Stimulated activated memory B cell treated with anti-CD40 and anti-IgM and Interleukin-4, amounts not matched to agents 10 μg/mL and 1 μg/mL and 100 μg/mL, for 72 hours (primary cell): ENCODE measurements at places on chromosomes 3 and 15.

GRCh38 chr3:194447161-194447560 lies 39.6 kb downstream of the ATP13A3 start:
- ATAC-seq = no peak

- ATAC-seq = no peak
Observed at GRCh38 chr15:29538044-29538443, 268.4 kb upstream of the NSMCE3 start.

DNA sequence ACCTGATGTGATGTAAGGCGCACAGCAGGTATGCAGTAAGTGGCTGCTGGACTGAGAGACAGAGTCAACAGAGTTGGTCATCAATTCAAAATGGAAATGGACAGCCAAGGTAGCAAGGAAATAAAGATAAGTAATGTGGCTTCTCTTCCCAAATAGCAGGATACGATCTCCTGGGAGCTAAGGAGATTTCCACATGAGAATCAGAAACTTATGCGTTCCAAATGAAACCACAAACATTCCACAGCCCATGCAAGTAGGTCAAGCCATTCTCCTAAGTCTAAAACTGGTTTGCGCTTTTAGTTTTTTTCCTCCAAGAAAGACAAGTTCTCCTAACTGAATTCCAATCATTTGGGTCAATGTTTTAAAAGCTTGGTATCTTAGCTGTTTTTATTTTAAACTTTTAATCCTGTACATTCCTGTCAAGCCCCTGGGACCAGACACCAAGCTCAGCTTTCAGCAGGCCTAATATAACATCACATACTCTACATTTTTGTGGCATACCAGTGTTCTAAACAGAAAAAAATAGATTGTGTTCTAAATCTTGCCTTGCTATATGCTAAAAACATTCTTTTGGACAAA lies 73.7 kb upstream of the TSPAN3 start:
- no peak for ATAC-seq

DNA sequence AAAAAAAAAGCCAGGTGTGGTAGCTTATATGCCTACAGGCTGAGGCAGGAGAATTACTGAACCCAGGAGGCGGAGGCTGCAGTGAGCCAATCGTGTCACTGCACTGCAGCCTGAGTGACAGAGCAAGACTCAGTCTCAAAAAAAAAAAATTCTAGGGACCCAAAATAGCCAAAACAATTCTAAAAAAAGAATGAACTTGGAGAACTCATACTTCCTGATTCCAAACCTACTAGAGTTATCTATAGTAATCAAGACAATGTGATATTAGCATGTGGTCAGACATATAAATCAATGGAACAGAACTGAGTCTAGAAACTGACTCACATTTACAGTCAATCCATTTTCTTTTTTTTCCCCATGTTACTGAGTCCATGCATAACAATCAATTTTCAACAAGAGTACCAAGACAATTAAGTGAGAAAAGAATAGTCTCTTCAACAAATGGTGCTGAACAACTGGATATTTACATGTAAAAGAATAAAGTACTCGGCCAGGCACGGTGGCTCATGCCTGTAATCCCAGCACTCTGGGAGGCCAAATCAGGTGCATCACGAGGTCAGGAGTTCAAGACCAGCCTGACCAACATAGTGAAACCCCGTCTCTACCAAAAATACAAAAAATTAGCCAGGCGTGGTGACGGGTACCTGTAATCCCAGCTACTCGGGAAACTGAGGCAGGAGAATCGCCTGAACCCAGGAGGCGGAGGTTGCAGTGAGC lies 11.9 kb downstream of the PRKAR2A start:
- no peak for ATAC-seq

- ATAC-seq = no peak
Observed at GRCh38 chr15:71288348-71288955, 173.2 kb downstream of the THSD4 start.

DNA sequence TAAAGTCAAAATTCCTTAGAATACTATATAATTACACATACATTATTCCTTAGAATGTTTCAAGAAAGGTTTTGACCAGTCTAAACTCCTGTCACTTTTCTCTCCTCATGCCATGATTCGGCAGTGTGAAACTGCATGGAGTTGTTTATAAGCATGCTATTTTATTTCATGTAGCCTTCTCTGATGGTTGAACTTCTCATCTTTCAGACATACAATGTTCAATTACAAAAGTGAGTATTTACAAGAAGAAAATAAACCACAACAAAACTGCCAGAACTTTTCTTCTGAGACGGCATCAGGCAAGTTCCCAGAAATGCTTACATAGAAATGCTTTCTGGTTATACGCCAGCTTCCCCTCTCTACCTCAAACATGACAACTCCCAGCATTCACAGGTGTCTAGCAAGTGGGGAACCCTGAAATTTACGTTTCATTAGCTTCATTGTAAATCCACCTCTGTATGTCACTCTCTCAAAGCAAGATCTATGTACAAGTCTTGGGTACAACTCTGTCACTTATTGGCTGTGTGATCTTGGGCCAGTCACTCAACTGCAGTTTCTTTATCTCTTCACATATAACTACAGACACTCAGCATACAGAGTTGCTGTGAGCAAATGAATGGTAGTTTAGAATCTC lies 42.7 kb downstream of the HDGFL3 start:
- no peak for ATAC-seq

- no peak for ATAC-seq
Observed at GRCh38 chr15:43872416-43873020, 45.7 kb downstream of the WDR76 start.

DNA sequence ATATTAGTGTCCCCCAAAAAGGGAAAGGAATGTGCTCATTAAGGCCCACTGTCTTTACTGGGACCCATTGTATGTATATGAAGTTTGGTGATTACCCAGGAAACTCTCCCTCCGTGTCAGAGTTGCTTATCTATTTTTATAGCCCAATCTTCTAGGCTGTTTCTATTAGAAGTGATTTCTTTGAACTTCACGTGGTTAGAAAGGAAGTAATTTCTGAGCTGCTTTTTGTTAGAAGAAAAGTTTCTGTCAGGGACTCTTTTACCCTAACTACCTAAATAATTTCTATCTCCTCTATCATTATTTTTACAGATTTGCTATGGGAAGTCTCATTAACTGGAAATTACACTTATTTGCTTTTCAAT lies 17.7 kb upstream of the SENP7 start:
- no peak for ATAC-seq

DNA sequence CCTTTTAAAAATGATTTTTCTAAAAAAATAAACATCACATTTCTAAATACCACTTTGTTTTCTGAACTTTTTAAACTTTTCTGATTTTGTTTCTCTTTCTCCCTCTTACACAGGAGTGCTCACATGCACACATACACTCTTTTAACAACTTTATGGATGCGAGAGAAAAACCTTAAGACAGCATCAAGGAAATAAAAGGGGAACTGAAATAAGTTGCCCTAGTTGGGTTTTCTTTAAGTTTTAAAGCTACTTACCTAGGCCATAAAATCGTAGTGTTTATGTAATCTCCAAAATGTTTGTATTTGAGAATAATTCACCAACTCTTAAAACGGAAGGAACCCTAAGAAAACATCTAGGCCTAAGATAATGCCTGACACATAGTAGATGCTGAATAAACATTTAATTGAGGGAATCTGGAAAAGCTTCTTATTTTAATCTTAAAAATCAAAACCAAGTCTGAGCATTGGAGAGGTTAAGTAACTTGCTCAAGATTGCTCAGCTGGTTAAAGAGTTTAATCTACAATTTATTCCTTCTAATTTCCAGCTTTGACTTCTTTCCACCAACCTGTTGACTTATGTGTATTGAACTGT lies 1.2 kb upstream of the BBX start:
- no peak for ATAC-seq

GRCh38 chr3:65936908-65937638 lies 101.6 kb downstream of the MAGI1 start:
- no peak for ATAC-seq

DNA sequence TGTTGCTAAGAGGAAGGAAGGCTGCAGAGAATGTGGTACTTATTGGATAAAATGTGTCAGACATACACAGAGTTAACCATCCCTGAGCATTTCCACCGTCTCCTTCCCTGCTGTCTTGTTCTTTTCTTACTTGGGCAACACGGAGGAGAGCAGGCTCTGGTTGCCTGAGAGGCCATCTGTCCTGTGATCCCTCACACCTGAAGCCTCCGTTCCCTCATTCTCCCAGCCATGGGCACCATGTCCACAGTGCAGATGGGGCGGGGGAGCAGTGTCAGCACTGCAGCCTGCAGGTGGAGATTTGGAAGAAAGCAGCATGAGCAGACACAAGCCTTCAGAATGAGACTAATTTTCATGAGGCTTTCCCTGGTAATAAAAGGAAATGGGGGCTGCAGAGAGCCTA lies 133.7 kb downstream of the CHCHD6 start:
- ATAC-seq = no peak

DNA sequence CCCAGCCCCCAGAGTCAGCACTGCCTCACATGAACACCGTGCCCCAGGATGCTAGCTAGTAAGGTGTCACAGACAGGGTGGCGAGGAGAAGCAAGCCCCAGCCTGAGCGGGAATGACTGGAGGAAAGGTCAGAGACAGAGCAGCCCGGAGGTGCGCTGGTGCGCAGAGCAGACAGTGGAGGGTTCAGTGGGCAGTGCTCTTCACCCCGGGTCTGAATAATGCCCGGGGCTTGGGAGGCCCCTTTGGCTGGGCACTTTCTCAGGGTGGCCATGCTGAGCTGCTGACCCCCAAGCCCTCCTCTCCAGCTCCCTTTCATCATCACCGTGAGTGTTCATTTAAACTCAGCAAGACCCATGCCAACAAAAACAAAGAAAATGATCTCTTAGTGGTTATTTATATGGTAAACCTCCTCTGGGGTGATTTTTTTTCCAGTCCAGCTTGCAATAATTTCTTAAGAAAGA lies 110.8 kb downstream of the VGLL4 start:
- no peak for ATAC-seq

GRCh38 chr3:195099951-195100785 lies 170.8 kb downstream of the XXYLT1 start:
- no peak for ATAC-seq

- no peak for ATAC-seq
Observed at GRCh38 chr3:140585828-140586227, 92.0 kb upstream of the TRIM42 start.

GRCh38 chr3:188218603-188219002 lies 64.6 kb downstream of the LPP start:
- no peak for ATAC-seq

GRCh38 chr3:144770915-144771351 lies 799.3 kb downstream of the DIPK2A start:
- peak; percentile 31 for ATAC-seq

DNA sequence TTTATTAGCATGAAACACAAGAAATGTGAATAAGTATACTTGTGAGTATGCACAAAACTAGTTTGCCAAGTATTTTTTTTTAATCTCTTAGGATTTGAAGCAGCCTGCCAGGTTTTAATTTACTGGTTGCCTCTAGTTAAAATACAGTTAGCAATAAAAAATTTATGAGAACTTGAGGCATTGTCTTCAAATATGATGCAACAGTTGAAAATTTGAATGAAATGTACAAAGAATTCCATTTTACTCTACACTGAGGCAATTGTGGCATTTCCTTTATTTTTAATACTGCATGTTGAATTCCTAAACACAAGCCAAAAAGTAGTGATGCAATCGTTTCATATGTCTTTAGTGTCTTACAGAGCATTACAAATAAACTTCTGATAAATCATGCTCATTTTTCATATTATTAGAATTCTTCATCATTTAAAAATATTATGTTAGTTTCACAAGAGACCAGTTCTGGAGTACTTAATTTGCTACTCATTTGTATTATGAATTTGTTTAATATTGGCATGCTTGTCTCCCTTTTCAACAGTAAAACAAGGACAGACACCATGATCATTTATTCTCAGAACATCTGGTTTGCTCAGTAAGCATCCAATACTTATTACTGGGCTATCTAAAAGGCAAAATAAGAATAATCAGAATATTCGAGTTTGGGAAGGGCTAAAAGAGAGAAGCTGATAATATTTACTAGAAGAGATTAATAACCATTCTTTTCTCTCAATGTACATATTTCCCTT lies 124.8 kb upstream of the PTX3 start:
- ATAC-seq = no peak

GRCh38 chr3:169218314-169218983 lies 445.1 kb downstream of the MECOM start:
- no peak for ATAC-seq

DNA sequence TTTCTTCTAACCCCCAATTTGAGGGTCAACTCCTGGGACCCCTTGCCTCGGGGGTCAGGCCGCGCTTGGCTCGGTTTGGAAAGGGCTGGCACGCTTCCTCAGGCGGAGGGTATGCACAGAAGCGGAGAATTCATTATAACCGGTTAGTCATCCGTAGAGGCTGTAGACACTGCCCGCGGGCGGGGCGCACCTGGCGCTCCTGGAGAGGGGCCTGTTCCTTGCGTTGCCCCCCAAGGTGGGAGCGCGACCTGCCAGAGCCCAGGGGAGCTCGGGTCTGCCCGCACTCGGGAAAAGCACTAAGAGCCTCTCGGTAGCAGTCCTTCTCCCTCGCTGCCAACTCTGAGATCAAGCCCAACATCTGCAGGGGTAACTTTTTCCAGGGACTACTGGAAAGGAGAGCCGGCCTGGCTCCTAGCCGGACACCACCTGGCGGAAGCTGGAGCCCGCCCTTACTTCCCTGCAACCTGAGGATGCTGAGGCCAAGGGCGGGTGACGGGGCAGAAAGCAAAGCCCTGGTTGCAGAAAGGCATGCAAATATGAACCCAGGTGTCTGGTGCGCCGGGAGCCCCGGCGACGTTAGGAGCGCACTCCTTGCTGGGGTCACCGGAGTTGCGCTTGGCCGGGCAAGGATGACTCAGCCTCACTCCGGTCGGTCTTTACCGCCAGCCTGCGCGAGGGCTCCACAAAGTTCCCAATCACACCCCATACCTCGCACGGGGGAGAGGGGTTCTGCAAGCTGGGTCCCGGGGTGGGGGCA lies 1.5 kb upstream of the CACNA2D3 start:
- ATAC-seq = peak; percentile 66

- no peak for ATAC-seq
Observed at GRCh38 chr15:41791547-41791937, 17.3 kb downstream of the MAPKBP1 start.

DNA sequence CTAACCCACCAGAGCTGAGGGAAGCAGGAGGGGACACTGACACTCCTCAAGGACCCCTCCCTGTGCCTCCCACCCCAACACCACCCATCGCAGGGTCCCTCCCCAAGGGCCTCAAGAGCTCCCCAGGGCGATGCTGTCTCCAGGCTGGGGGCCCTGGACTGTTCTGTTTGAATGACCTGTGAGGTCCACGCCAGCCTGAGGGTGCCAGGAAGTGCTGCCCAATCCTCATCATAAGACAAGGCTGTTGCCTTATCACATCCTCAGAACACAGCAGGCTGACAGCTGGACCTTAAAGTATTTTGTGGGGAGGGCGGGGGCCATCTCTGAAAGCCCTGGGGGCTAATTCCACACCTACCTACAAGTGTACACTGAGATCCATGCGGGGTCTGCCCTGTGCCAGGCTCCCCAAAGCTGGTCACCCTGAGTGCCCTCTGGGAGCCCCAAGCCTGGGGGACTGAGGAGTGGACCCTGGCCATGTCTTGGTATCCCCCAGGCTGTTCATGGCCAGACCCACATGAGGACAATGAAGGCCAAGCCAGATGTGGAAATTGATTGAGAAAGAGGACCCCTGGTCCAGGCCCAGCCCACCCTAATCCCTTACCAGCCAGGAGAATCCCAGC lies 23.8 kb upstream of the GOLGA6C start:
- ATAC-seq = no peak
